ENCODE measurements at places on chromosomes 16 and 17.

- DNase-seq: no peak
These were observed 61.7 kb downstream of the MARF1 start for GRCh38 chr16:15581127-15581815.

GRCh38 chr17:35448214-35448898 lies at the start of gene SLFN13:
Gene SLFN13 (minus strand): TSS chr17:35448766. CDS start chr17:35445680, 3,086 bp downstream.
- DNase-seq: peak; percentile 64

DNA sequence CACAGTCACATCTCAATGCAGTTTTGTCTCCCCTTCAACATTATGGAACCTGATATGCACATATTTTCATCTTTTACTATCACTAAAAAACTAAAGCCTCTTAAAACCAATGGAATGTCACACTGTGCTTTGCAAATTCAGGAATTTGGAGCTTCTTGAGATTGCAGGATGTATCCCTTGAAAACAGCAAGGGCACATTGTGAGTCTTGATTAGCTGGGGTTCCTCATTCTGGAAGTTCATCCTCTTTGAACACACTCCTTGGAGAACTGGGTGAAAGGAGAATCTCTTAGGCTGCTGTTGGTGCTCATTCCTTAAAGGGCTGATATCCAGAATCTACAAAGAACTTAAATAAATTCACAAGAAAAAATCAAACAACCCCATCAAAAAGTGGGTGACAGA lies 21.1 kb upstream of the MYOCD start:
- DNase-seq: no peak

- DNase-seq: peak; percentile 68
These were observed 16.4 kb upstream of the SEC14L1 start for GRCh38 chr17:77124192-77124889.

- no peak for DNase-seq
These were observed 238.7 kb downstream of the GSG1L start for GRCh38 chr16:27824786-27825185.

- no peak for DNase-seq
These were observed 33.9 kb upstream of the NACA2 start for GRCh38 chr17:61624951-61625350.

DNA sequence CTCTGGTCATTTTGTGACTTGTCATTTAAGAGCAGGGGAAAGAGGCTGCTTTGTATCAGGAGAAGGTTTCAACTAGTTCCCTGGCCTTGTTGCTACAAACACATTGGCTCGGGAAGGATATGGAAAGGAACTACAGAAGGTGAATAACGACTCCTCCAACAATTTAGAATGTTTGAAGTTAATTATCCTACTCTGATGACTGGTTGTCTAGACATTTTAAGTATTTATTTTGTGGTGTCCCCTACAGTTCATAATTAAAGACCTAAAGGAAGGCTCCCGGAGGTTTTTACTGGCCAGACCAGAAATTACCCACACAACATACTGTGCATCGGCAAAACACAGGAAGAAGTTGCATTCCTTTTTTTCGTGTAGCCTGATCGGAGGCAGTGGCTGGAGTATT lies 515.8 kb upstream of the SALL1 start:
- no peak for DNase-seq

- DNase-seq: peak; percentile 88
These were observed 10.1 kb downstream of the DYNC1LI2 start for GRCh38 chr16:66741169-66741900.

- DNase-seq: no peak
These were observed 20.9 kb downstream of the COTL1 start for GRCh38 chr16:84596801-84597527.

DNA sequence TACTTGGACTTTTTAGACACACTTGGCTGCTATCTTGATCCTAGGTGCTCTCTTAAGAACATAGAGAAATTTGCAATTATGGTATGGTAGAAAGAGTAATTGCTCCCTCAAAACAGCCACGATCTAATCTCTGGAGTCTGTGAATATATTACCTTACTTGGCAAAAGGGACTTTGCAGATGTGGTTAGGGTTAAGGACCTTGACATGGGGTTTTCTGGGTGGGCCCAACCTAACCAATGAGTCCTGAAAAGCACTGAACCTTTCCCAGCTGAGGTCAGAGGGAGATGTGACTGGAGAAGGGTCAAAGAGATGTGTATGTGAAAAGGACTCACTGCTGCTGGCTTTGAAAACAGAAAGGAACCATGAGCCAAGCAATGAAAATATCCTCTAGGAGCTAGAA lies 26.7 kb upstream of the MED13 start:
- DNase-seq: no peak

DNA sequence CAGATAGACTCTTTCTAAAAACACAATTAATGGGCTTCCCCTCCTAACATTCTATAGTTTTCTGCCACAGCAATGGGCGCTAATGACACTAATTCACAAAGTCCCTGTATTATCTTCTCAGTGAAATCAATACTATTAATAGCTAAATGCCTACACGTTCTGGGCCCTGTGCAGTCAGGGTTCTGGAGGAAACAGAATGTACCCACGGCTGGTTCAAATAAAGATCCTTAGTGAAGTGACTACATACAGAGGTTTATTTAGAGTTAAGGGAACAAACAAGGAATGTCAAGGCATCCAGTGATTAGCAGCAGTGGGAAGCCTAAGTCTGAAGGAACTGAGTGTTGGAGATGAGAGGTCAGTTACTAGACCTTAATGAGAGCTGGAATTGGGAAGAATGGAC lies 43.5 kb upstream of the MTMR4 start:
- no peak for DNase-seq

DNA sequence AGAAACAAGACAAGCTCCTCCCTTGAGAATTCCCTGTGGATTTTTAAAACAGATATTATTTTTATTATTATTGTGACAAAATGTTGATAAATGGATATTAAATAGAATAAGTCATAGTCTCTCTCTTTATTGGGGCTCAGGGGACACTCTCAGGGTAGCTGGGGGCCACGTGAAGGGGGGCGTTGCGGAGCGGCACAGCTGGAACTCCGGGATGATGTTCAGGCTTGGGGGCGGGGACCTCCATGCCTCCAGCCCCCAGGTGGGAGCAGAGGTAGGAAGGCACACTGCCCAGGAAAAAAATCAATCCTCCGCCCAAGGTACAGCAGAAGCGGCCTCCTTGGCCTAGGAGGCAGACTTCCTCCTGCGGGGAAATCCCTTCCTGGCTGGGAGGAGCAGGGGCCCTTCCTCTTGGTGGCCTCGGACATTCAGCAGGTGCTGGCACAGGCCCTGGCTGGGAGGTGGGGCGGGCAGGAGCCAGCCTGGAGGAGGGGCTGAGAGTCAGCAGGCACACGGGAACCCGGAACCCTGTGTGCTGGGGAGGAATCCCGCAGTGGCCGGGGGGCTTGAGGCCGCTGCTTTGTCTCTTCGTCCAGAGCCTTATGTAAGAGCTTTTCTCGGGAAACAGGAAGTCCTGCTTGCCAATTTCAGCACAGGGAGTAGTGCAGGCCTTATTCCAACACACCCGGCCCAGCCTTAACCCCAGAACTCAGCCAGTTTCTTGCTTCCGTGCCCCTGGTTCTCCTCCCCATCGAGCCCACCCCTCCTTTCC lies 591 bp upstream of the TNFSF13 start:
- peak; percentile 49 for DNase-seq

- no peak for DNase-seq
These were observed 247.1 kb upstream of the MON1B start for GRCh38 chr16:76943921-76944320.

DNA sequence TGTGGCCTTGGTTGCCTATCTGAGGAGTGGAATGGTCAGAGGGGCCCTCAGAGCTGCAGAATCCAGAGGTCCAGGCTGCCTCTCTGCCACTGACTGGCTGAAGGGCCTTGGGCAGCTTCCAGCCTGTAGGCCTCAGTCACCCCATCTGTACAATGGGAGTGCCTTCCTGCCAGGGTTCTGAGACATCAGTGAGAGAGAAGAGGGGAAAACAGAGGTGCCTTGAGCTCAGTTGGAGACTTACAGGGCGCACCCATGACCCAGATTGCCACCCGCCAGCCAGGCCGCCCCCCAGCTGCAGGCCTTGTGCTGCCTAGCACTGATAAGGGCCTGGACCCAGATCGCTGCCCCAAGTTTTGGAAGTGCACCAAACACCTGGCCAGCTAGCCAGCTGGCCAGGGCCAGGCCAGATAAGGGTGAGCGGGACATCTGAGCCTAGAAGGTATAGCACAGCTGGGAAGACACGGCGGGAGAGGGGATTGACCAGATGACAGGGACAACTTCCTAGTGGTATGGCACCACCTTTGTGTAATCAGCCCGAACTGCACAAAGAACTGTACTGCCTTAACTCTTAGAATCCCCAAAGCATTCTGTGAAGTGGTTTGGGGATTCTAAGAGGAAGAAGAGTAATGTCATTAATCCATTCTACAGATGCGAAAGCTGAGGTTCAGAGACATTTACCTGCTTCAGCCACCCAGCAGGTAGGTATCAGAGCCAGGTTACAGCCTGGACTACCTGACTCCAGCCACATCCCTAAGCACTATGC lies 1.4 kb downstream of the SLC4A1 start:
- DNase-seq: no peak

GRCh38 chr17:14605267-14605599 lies 304.4 kb downstream of the HS3ST3B1 start:
- DNase-seq: no peak
